T-helper 9 cell (primary cell): ENCODE measurements at places on chromosomes 7 and 10.

DNA sequence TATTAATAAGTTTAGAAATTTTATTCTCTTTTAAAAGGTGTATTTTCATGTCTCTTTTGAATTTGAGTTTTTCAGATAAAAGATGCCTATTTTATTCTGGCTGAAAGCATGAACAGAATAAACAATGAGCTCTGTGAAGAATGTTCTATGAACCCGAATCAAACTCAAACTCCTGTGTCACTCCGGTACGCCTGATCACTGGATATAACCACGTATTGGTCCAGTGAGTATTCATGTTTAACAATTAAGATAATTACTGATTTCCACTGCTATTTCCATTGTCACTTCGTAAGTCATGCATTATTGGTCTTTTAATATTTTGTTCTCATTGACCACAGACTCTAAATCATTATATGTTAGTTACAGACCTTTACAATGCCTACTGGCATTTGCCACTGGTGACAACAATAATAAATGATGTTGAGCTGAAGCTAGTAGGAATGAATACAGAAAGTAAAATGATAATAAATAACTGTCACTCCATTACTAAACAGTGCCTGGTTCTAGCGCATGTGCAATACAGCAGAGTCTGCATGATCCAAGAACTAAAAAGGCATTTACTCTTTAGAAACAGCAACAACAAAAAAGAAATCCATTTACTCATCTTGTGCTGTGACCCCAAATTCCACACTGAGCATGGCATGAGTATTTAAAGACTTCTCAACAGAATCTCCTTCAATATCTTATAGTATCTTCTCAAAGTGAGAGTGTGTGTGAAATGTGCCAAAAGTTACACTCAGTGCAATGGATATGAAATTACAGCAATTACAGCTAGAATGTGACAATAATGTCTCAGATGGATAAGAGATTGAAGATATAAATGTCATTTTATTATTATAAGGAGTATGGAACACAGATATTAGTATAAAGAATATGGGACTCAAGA lies 827.0 kb upstream of the LRRTM3 start:
- no peak for DNase-seq

GRCh38 chr7:106344861-106345260 lies 60.1 kb upstream of the NAMPT start:
- DNase-seq, result no peak

- no peak for DNase-seq
Observed at GRCh38 chr10:56316603-56317002, 44.5 kb downstream of the ZWINT start.

GRCh38 chr7:129368389-129368986 lies 65.7 kb upstream of the STRIP2 start:
- DNase-seq, result no peak

GRCh38 chr7:82050792-82051191 lies 280.9 kb upstream of the HGF start:
- DNase-seq, result no peak

DNA sequence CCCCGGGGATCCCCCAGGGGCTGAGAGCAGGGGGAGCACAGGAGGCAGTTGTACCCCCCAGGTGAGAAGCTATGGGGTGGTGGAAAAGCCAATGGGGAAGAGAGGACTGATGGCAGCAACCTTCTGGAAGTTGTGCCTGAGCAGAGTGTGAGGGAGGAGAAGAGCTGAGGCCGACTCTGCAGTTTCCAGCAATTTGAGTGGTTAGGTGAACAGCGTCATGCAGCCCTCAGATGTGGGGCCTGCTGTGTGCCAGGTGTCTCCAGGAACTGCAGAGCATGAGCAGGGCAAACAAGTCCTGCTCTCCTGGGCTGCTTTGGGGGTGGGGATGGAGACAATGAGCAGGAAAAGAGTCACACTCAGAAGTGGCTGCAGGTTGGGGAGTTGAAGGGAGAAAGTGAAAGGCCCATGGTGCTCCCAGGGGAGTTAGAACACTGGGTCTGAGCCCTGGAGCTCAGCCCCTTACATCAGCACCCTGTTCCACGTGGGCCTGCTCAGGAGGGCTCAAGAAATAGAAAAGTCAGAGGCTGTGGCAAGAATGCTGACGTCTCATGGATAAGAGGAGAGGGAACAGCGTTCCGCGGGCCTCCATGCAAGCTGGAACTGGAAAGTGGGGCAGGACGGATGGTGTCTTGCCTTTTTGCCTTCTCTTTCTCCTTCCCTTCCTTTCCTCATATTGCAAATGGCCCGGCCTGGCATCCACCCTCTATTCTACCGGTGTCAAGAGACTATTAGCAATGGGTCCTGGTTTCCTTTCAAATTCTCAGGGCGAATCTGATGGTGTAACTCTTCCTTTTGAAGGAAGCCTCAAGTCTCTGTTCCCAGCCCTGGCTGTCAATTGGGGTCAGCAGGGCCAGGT lies 4.0 kb upstream of the AFAP1L2 start:
- no peak for DNase-seq

DNA sequence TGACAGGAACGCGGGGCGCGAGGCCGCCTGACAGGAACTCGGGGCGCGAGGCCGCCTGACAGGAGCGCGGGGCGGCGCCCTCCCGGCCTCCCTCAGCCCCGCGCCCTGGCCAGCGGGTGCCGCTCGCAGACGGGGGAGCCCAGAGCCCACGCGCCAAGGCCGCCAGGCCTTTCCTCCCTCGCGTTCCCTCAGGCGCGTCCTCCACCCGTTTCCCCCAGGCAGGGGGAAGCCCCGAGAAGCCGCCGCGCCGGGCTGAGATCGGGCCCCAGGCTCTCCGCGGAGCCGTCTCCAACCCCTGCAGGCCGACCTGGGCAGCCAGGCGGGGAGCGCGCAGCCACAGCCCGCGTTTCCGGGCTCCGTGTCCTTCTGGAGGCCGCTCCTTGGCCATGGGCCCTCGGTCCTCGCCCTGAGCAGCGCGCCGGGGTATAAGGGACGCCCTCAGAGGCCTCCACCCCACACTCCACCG lies 17.7 kb downstream of the PTPRN2 start:
- DNase-seq, result no peak

GRCh38 chr10:63887023-63887589 lies 365.9 kb downstream of the REEP3 start:
- no peak for DNase-seq

DNA sequence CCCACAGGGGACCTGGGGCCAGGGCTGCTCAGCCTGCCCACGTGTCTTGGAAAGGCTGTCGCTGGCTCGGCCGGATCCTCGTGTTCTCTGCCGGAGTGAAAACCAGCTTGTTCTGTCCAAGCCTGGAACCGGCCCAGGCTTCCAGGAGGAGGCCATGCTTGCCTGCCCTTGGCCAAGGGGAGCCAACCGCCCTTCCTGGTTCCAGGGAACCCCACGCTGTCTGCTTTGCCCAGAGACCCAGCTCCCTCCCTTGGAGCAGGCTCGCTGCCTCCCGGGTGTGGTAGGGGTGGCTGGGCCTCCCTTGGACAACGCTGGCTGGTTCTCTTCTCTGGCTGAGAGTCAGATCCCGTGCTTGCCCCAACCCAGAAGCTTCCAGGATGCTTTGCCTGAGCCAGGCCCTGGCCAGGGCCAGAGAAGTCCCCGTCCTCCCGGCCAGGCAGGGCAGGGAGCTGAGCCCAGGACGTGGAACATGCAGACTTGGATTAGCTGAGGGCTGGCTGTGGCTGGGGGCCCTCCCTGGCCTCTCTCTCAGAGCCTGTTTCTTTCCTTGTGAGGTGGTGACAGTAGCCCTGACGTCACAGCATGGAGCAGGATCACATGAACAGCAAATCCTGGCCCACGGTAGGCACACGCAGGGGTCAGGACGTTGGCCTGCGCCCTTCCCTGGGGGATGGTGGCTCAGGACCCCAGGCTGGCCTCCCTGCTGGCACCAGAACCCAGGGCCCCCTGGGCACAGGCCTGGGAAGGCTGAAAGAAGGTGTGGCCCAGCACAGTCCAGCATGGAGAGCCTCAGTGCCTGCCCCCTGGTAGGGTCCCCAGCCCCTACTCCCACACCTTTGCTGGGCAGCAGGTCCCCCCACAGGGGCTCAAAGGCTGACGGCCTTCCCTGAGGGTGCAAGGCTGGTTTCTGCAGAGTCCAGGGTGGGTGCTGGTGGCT lies 67.5 kb downstream of the PWWP2B start:
- DNase-seq, result no peak

GRCh38 chr10:114103284-114103683 lies 59.6 kb downstream of the ADRB1 start:
- no peak for DNase-seq

DNA sequence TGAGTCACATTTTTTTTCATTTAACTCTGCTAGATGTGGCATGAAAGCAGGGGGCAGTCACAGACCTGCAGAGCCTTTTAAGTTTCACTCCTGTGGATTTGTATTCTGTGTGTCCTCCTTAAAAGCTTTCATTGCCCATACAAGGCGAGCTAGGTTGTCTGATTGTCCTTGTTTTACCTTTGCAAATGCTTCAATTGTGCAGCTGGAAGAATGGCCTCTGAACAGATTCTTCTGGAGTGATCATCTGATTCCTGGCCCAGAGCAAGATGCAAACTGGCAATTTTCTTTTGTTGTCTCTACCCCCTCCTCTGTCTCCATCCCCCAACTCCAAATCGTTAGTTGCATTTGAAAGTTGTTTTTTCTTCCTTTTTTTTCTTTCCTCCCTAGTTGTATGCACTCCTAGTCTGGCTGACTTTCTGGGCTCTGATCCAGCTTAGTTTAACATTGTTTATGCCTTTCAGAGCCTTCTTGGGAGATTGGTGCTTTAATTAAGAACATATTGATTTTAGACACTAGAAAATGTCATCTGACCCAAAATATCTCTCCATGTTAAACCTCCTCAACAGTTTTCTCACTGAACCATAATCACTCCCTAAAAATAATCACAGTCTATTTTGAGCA lies 150.2 kb downstream of the REEP3 start:
- DNase-seq, result no peak

DNA sequence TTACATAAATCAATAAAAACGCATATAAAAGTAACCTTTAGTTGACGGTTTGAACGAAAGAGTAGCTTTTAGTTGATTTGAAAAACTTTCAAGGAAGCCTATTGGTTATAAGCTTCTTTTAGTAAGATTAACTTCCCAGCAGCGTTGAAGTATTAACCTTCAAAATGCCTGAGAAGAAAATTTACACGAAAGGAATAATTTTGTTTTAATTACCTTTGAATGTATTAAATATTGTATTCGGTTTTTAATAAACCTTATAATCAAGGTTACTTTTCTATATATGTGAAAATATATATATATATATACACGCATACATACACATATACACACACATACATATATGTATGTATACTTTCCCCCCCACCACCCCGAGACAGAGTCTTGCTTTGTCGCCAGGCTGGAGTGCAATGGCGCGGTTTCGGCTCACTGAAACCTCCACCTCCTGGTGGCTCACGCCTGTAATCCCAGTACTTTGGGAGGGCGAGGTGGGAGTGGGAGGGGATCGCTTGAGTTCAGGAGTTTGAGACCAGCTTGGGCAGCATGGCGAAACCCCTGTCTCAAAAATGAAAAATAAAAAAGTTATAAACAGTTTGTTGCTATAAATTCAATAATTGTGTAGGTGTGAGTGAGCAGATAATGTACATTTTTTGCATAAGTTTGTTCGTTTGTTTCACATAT lies 57.6 kb upstream of the EZH2 start:
- DNase-seq, result peak; percentile 60

- no peak for DNase-seq
Observed at GRCh38 chr10:59465088-59465487, 102.7 kb upstream of the FAM13C start.
